ENCODE measurements at places on chromosomes 12 and 14.

DNA sequence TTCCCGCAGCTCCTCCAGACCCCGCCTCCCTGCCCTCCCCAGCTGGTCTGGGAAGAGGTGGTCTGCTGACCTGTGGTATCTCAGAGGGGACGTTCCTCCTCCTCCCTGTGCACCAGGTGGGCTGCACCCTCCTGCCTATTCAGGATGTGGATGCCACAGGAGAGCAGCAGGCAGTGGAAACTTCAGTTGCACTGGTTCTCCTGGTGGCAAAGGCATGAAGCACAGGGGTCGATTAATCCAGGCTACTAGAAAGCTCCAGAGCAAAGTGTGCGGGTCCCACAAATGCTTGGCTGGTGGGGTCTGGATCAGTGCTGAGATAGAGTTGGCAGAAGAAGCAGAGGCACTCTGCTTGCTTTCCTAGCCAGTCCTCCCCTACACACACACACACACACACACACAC lies 197.0 kb downstream of the SLC41A2 start:
- no peak for DNase-seq

DNA sequence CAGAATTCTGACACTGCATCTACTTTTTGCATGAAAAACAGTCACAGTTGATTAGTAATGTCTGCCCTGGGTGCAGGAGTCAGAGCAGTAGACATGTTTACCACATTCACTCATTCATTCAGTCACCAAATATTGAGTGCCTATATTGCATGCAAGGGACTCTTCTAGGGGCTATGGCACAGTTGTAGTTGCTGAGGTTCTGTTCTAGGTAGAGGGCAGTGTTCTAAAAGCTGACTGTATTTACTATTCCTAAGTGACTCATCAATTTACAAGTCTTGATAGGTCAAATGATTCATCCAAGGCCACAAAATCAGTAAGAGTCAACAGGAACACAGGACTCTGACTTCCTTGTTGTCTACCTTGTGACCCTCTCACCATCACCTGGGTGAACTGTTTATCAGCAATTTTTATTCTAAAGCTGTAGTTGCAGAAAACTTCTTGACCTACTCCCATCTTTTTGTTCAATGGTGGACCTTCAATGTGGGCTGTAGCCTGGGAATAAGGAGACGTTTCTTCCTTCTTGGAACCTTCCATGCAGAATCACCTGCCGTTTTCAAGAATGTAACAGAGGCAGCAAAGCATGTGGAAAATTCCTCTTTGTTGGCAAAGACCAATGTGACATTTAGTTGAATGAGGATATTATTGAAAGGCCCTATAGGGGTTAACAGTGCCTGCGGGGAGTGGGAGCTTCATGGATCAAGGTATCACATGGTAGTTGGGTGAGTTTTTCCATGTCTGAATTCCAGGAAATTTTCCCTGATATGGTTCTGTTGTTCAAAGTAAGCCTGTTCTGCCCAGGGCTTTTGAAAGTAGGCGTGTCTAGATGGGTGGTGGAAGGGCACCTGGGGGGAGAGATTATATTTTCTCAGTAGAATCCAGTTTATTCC lies 223.2 kb downstream of the KTN1 start:
- no peak for DNase-seq

GRCh38 chr12:79407671-79408622 lies 282.8 kb downstream of the PAWR start:
- peak; percentile 48 for DNase-seq

GRCh38 chr12:80239867-80240266 lies 140.5 kb downstream of the OTOGL start:
- no peak for DNase-seq

DNA sequence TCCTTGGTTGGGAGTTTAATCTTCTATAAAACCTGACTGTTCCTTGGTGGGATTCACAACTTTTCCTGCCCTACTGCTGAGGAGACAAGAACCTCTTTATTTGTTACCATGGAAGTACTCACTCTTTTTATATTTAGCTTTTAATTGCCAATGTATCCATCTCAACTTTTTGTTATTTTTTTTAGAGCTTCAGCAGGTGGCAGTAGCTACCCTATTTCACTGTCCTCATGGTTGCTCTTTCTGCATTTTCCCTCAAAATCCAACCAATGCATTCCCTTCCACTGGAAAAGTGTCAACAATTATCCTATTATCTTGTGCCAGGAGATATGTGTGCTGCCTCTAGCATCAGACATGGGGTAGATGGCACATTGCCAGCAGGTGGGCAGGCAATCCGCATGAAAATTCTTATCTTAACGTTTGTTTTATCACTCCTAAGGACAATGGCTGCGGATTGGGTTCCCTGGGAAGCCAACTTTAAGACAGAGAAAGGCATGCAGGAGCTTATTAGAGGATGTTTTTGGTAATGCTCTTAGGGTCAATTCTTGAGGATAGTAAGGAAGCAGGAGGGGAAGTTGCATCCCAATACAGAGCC lies 406.4 kb downstream of the SNAPC1 start:
- no peak for DNase-seq

DNA sequence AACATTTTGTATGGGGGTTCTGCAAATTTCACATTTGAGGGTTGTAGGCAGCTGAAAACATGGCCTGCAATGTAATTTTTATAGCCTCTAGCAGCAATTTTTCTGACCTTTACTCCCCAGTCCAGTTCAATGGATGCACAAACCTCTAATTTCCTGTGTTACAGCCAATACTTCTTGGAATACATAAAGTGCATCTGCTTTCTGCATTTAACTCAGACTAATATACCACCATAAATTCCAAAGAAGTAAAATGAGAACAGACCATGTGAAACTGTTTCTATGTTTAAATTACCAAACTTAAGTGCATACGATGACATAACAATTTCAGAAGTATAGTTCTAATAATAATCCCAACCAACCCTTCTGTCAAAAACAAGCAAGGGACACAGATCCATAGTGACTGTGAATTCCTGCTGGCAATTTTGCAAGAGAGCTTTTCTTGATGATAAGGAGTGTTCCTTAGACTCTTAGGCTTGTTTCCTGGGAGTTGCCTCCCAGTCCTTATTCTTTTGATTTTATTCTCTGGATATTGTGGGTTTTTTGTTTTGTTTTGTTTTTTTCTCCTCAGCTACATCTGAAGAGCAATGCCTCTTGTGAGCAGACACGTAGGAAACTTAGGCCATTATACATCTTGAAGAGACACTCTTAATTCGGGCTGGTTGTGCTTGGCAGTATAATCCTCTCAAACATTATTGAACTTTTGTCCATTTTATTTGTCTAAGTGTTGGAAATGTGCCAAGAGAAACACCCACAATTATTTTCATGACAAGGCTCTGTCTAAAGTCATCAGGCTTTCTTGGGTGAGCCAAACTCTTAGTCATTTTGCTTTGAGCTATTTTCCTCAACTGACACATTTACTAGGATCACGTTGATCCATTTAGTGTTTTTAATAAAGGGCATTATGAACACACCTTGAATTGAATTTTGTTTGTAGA lies 51.3 kb upstream of the RERGL start:
- DNase-seq = no peak

DNA sequence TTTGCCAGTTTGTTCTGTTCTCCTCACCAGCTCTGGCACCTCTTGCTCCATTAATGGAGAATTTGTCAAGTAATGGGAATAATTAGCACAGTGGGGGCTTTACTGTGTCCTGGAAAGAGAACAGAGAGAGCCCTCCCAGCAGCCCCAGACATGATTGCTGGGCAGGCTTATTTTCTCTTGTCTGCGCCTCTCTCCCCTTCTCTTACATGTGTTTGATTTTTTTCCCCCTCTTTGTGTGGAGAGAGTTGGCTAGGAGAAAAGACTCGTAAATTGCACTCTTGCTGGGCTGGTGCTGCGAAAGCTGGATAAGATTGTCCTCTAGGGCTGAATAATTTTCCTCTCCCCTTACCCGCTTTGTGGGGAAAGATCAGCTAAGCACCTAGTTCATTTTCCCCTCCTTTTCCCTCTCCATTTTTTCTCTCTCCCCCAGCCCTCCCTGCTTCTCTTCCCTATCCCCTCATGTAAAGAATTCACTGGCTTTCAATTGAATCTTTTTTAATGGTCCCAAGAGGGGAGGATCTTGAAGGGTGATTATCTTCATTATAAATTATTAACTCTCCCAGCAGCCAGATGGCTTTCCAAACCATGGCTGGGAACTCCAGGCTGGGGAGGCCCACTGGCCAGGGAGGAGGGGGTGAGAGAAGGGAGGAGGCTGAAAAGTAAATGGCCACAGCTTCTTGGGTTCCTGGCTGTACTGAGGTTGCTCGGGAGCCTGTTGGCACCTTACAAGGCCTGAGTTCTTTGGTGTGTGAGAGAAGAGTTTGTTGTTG lies 62.2 kb downstream of the NRXN3 start:
- no peak for DNase-seq

DNA sequence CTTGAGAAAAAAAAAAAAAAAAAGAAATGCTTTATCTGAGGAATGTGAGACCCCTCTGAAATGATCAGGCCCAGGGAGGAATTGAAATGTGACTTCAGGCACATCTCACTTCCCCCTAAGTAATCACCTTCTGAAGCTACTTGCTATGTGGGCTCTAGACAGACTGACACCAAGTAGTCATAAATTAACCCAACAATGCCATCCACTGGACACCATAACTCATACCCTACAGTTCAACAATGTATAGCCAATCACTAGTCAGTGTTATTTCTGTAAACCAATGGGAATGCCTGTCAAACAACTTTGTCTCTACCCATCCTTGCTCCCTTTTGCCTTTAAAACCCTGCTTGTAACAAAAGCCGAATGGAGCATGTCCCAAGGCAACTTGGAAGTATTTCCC lies 182.7 kb upstream of the TMPO start:
- no peak for DNase-seq

- DNase-seq = no peak
These were observed 158.2 kb upstream of the DIO3 start for GRCh38 chr14:101402936-101403660.

- no peak for DNase-seq
These were observed 6.9 kb upstream of the SVOP start for GRCh38 chr12:109027767-109028166.

DNA sequence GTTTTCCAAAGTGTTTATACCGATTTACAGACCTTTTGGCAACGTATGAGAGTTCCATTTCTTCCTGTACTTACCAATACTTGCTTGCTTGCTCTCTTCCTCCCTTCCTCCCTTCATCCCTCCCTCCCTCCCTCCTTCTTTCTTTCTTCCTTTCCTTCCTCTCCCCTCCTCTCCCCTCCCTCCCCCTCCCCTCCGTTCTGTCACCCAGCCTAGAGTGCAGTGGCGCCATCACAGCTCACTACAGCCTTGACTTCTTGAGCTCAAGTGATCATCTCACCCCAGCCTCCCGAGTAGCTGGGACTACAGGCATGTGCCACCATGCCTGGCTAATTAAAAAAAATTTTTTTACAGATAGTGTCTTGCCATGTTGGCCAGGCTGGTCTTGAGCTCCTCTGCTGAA lies 40.4 kb downstream of the DIP2B start:
- no peak for DNase-seq

DNA sequence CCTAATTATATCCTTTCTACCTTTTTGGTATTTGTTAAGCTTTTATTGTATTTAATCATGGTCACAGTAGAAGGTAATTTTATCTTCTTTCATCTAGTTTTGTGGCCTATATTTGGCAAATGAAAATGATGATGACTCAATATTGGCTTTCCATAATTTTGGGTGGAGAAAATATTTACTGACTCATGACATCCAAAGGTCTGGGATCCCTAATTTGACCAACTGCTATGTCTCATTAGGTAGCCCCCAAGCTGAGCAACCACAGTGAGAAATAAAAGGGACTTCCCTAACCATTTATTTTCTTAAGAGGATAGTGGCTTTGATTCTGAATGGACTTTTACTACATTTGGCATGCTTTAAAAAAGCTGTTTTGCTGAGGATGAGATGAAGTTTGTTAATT lies 289.5 kb downstream of the RMST start:
- DNase-seq = no peak

DNA sequence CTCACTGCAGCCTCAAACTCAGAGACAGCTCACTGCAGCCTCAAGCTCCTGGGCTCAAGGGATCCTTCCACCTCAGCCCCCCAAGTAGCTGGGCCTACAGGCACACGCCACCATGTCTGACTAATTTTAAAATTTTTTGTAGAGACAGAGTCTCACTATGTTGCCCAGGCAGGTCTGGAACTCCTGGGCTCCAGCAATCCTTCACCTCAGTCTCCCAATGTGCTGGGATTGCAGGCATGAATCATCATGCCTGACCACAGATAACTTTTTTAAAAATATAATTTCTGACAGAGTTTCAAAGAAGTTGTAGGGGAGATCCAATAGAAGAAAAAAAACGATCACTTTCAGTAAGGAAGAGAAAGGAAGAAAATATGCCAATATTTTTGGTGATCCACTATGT lies 189.7 kb upstream of the CDKN3 start:
- no peak for DNase-seq

DNA sequence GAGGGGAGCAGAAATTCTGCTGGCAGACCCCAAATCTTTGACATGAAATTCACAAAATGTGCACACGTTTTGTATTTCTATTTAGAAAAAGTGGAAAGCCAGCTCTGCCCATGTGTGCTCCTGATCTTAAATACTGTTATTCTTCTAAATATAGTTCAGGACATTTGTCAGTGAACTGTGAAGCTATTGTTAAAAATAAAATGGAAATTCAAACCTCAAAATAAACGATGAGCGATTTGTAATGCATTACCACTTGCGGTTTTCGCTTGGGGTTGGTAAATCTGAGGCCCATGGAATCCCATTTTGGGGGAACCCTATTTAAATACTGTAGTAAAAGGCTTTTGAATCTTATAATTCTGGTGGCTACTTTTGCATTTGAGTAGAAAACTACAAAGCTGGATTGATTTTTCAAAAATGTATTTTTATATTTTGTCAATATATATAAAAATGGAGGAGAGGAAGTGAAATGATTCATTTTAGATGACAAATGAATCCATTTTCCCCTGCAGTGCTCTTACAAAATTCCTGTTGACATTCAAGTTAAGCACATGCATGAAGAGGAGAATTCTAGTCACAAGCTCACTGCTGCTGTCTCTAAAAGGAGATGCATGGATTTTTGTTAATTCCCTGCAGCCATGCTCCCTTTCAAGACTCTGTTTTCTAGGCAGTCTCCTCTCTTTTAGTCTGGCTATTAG lies 47.1 kb downstream of the FLRT2 start:
- DNase-seq = no peak

GRCh38 chr12:50986966-50987737 lies 34.8 kb downstream of the HIGD1C start:
- DNase-seq = no peak

- DNase-seq = no peak
These were observed 3.7 kb upstream of the SLC35F4 start for GRCh38 chr14:57869617-57870016.

DNA sequence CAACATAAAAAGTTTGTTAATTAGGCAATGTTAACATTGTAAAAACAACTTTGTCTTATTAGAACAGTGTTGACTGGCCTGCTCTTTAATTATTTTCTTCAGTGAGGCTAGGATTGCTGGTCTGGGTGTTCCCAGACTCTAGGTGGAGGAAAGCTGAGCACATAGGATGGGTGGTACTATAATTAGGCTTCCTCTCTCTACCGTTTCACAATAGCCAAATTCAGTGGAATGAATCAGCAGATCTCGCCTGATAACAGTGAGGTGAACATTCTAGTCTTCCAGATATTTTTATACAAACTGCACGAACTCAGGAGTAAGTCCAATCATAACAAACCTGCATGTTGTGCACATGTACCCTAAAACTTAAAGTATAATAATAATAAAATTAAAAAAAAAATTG lies 11.9 kb downstream of the PTGDR start:
- no peak for DNase-seq
